ENCODE measurements at places on chromosomes 3 and 15. TPM values are rescaled to one million over a fixed set of nuclear protein-coding genes. Genes with fewer than 3 reads are reported as not detected.

- DNase-seq, result no peak
Observed at GRCh38 chr3:115533218-115533617, 90.1 kb upstream of the GAP43 start.

GRCh38 chr3:64824394-64824909 lies 136.7 kb upstream of the ADAMTS9 start:
- DNase-seq, result no peak

GRCh38 chr15:96728591-96728990 lies 398.1 kb downstream of the NR2F2 start:
- DNase-seq, result no peak

THAP10 gene
- total RNA-seq, result 7.8 TPM

LRRC2 gene
- not detected for total RNA-seq

All from G401 (cell line).